ENCODE measurements at places on chromosomes 2 and 18.

DNA sequence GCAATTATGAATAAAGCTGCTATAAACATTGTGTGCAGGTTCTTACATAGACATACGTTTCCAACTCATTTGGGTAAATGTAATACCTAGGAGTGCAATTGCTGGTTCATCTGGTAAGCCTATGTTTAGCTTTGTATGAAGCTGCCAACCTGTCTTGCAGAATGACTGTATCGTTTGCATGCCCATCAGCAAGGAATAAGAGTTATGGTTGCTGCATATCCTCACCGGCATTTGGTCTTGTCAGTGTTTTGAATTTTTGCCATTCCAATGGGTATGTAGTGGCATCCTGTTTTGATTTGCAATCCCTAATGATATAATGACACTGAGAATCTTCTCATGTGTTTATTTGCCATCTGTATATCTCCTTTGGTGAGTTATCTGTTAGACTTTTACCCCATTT, 20.7 kb downstream of the CCDC150 start:
- no peak overlapping the region for H3K4me3 ChIP-seq
- no peak for DNase-seq
- H3K4me1 ChIP-seq, result no peaks in the 10 kb centered on the region
- no peak overlapping the region for H3K27ac ChIP-seq
- H3K36me3 ChIP-seq, result no peaks in the 10 kb centered on the region

GRCh38 chr2:150983314-150983897, 278.3 kb downstream of the RBM43 start:
- H3K27me3 ChIP-seq, result no peaks in the 10 kb centered on the region
- no peak overlapping the region for H3K4me3 ChIP-seq
- H3K36me3 ChIP-seq, result no peaks in the 10 kb centered on the region
- H3K4me1 ChIP-seq, result no peaks in the 10 kb centered on the region
- DNase-seq, result no peak
- no peak overlapping the region for H3K27ac ChIP-seq

DNA sequence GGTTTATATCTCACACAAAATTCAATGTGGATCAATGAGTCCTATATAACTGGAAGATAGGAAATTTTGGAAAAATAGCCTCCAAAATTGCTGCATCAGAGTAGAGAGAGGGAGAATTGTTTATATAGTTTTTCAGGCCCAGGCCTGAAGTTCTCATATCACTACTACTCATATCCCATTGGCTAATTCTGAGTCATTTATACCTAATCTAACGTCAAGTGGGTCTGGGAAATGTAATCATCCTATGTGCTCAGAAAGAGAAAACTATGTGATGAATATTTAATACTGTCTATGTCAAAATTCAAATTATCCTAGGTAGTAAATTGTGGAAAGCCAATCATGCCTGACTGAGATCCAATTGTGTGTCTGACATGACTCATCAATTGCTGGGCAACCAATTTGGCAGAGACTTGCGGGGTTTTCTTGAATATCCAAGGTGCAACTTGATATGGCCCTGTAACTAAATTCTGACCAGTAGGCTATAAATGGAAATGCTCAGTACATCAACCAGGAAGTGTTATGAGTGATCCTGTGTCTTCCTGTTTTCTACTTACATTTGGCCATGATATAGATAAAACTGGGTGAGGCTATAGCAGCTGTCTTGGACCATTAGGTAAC, 744.4 kb downstream of the KCNJ3 start:
- H3K4me3 ChIP-seq, result no peak overlapping the region
- H3K27me3 ChIP-seq, result no peaks in the 10 kb centered on the region
- H3K36me3 ChIP-seq, result no peaks in the 10 kb centered on the region
- DNase-seq, result no peak

GRCh38 chr2:152431370-152432098, 96.6 kb downstream of the FMNL2 start:
- no peaks in the 10 kb centered on the region for H3K4me1 ChIP-seq
- no peaks in the 10 kb centered on the region for H3K36me3 ChIP-seq
- H3K27ac ChIP-seq, result no peak overlapping the region
- no peak overlapping the region for H3K4me3 ChIP-seq

- no peaks in the 10 kb centered on the region for H3K4me1 ChIP-seq
- no peak overlapping the region for H3K27ac ChIP-seq
- H3K4me3 ChIP-seq, result no peak overlapping the region
- H3K36me3 ChIP-seq, result no peaks in the 10 kb centered on the region
- DNase-seq, result no peak
- H3K27me3 ChIP-seq, result no peaks in the 10 kb centered on the region
Measured at GRCh38 chr2:119251652-119252051, 28.0 kb downstream of the STEAP3 start.

GRCh38 chr2:190517468-190517867, 17.1 kb downstream of the NEMP2 start:
- H3K27me3 ChIP-seq, result no peaks in the 10 kb centered on the region
- no peak overlapping the region for H3K4me3 ChIP-seq
- no peak overlapping the region for H3K27ac ChIP-seq

- H3K27me3 ChIP-seq, result no peaks in the 10 kb centered on the region
- H3K27ac ChIP-seq, result no peak overlapping the region
- H3K36me3 ChIP-seq, result peaks cover 20% of the 10 kb centered on the region
- H3K4me3 ChIP-seq, result no peak overlapping the region
- no peak for DNase-seq
Measured at GRCh38 chr2:60899230-60899891, 18.0 kb downstream of the REL start.

DNA sequence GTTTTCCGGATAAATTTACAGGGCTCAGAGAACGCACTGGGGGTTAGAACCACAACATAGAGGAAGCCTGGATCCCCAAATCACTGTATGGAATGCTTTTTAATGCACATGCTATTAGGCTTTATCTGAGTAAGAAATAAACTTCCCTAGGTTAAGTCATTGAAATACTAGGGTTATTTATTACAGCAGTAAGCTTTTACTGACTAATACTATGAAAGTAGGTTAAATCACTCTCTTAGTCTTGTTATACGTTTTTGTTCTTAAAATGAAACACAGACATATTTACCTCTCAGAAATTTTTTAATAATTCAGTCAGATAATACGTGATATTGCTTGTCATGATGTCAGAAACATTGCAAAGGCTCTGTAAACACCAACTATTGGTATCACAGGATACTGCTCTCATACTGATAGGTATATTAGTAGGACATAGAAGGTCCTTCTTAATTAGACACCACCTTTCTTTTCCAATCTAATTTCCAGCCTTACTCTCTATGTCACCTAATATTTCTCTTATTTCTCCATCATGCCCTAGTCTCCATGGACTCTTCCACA, 162.7 kb upstream of the NYAP2 start:
- no peaks in the 10 kb centered on the region for H3K4me1 ChIP-seq
- H3K27me3 ChIP-seq, result no peaks in the 10 kb centered on the region
- no peak for DNase-seq
- no peaks in the 10 kb centered on the region for H3K36me3 ChIP-seq
- no peak overlapping the region for H3K4me3 ChIP-seq
- no peak overlapping the region for H3K27ac ChIP-seq

DNA sequence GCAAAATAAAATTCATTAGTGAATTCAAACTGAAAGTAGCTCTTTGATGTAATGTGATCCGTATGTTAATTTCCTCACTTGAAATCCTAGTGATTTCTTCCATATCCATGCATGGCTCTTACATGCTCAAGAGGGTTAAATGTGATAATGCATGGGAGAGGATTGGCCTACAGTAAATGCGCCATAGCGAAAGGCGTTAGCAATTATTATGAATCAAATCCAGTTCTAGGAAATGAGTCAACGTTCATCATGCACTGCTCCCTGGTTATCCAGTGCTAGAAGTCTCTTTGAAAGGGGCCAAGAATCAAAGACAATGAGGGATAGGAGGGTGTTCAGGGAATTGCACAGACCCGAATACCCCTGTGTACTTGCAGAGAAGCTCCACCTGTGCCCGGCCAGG, 101.4 kb upstream of the RASGRP3 start:
- DNase-seq, result no peak

GRCh38 chr2:42743659-42743990, 20.3 kb downstream of the OXER1 start:
- H3K4me1 ChIP-seq, result no peaks in the 10 kb centered on the region
- no peaks in the 10 kb centered on the region for H3K36me3 ChIP-seq
- no peak overlapping the region for H3K27ac ChIP-seq

DNA sequence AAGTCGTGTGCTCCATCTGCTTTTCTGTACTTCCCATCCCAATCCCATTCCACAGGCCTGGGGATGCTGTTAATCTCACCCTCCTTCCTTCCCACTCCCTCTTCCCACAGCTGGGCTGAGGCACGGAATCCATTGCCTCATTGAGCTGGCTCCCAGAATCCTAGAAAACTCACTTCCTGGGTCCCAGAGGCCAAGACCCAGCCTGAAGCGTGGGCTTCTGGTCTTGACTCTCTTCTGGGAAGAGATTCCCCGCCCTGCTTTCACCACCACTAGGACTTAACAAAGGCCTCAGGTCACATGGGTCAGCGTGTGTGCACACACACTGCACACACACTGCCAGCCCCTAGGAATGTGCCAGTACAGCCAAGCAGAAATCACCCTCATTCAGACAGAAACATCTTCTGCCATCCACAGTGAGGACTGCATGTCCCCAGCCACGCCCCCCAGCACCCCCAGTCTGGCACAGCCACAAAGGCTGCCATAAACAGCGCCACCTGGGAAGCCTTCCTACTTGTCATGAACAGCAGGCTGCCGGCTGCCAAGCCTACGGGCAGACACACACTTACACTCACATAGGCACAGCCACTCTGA, 165.8 kb downstream of the TNS1 start:
- H3K36me3 ChIP-seq, result no peaks in the 10 kb centered on the region
- no peak overlapping the region for H3K4me3 ChIP-seq
- no peak for DNase-seq
- no peaks in the 10 kb centered on the region for H3K27me3 ChIP-seq
- no peak overlapping the region for H3K27ac ChIP-seq

DNA sequence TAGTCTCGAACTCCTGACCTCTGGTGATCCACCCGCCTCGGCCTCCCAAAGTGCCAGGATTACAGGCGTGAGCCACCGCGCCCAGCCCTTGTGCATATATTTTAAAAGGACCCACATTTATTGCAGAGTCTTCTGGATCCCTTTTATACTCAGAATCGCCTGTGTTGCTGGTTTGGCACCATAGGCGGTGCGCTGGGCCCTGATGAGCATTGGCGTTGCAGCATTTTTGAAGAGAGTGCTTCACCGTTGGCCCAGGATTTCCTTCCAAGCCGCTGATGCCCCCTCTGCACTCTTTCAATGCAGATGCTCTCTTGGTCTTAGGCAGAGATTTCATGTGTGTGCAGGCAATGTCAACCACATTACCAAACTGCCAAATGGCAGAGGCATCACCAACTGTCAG, 13.5 kb upstream of the TFCP2L1 start:
- no peaks in the 10 kb centered on the region for H3K36me3 ChIP-seq
- no peak overlapping the region for H3K4me3 ChIP-seq
- H3K4me1 ChIP-seq, result no peaks in the 10 kb centered on the region

- no peaks in the 10 kb centered on the region for H3K4me1 ChIP-seq
- no peak overlapping the region for H3K27ac ChIP-seq
- H3K27me3 ChIP-seq, result no peaks in the 10 kb centered on the region
- no peaks in the 10 kb centered on the region for H3K36me3 ChIP-seq
- DNase-seq, result no peak
Measured at GRCh38 chr2:7292154-7292691, 375.0 kb downstream of the RNF144A start.

DNA sequence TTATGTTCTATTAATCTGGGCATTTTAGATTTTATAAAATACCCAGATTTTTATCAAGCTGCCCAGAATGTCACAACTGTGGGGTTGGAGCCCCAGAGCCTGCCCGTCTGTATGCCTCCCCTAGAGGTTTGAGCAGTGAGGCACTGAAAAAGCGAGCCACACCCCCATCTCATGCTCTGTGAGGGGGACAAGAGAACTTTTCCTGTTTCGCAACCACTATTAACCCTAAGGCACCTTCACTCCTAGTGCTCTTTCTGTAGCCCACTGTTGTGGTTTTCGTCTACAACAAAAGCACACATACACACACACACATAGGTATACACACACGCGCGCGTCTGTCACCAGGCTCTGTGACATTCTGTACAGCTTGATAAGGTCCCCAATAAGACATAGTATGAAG, 38.0 kb downstream of the DCDC2C start:
- no peaks in the 10 kb centered on the region for H3K4me1 ChIP-seq
- H3K4me3 ChIP-seq, result no peak overlapping the region
- DNase-seq, result no peak

- H3K27me3 ChIP-seq, result no peaks in the 10 kb centered on the region
- DNase-seq, result no peak
- H3K4me1 ChIP-seq, result no peaks in the 10 kb centered on the region
Measured at GRCh38 chr18:78735131-78736014, 244.2 kb upstream of the SALL3 start.

- H3K27ac ChIP-seq, result no peak overlapping the region
- no peaks in the 10 kb centered on the region for H3K36me3 ChIP-seq
Measured at GRCh38 chr18:3619222-3619621, 169.2 kb downstream of the TGIF1 start.

GRCh38 chr2:15243762-15244161, 317.4 kb downstream of the NBAS start:
- H3K36me3 ChIP-seq, result no peaks in the 10 kb centered on the region
- no peak for DNase-seq
- H3K4me1 ChIP-seq, result no peaks in the 10 kb centered on the region
- H3K4me3 ChIP-seq, result no peak overlapping the region
- no peaks in the 10 kb centered on the region for H3K27me3 ChIP-seq
- H3K27ac ChIP-seq, result no peak overlapping the region

DNA sequence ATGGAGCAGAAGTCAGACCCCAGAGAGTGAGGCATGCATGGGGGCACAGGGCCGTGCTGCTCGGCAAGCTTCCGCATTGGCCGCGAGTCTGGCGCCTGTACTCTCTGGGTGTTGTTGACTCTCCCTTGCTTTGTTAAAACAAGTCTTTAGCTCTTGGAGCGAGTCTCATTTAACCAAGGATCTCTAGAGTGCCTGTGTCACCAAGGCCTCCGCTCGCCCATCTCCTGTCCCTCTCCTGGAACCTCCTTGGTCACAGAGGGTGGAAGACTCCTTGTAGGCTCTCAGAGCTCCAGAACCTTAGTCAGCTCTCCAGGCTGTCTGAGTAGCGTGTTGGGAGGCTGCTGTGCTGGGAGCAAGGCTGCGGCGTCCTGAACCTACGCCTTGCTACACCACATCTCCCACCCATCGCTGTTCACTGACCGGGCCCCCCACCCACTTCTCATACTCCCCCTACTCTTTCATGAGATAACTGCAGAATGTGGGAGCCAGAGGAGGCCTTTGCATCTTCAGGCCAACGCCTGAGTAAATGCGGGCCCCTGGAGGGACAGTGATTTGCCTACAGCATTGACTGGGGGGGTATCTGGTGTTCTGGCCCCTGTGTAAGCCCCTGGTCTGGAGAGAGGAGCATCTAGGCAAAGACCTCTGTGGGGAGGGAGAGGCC, 66.1 kb downstream of the CIB4 start:
- H3K36me3 ChIP-seq, result no peaks in the 10 kb centered on the region
- H3K4me1 ChIP-seq, result no peaks in the 10 kb centered on the region
- no peaks in the 10 kb centered on the region for H3K27me3 ChIP-seq
- H3K27ac ChIP-seq, result no peak overlapping the region

- DNase-seq, result no peak
- H3K4me3 ChIP-seq, result no peak overlapping the region
- H3K27ac ChIP-seq, result no peak overlapping the region
- no peaks in the 10 kb centered on the region for H3K27me3 ChIP-seq
Measured at GRCh38 chr2:151198645-151199044, 63.0 kb downstream of the RBM43 start.

All from CD4-positive, alpha-beta memory T cell (primary cell).